ENCODE measurements at places on chromosomes 7 and 10.

- DNase-seq = no peak
Measured at GRCh38 chr7:47402941-47403866, 178.7 kb downstream of the TNS3 start.

GRCh38 chr7:120873401-120873800 lies 15.5 kb upstream of the TSPAN12 start:
- no peak for DNase-seq

GRCh38 chr10:120394446-120394845 lies 62.6 kb upstream of the PLPP4 start:
- DNase-seq = no peak

- DNase-seq = no peak
Measured at GRCh38 chr7:47192978-47193377, 388.9 kb downstream of the TNS3 start.

GRCh38 chr10:123295644-123296043 lies 141.4 kb downstream of the BUB3 start:
- no peak for DNase-seq

DNA sequence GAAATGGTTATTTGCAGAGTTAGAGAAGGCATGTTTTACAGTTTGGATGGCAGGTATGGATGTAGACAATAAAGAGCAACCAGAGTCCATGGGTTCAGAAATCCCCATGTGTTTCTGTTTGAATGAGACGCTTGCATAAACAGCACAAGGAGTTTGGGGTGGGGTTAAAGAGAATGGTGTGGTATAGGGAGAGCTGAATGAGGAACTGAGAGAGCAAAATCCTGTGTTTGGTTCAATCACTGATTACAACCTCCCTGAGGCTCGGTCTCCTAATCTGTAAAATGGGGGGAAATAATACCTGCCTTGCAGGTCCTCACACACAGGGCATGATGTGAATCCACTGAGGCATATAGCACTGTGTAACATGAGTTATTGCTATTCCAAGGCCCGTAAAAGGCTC lies 23.7 kb downstream of the CAV1 start:
- no peak for DNase-seq

Measured in NCI-H1694 (cell line).